MV-4-11 (cell line): ENCODE measurements at places on chromosomes 1 and 21.

GRCh38 chr1:183580281-183580682 lies 10.0 kb downstream of the NCF2 start:
- DNase-seq = peak; percentile 99

DNA sequence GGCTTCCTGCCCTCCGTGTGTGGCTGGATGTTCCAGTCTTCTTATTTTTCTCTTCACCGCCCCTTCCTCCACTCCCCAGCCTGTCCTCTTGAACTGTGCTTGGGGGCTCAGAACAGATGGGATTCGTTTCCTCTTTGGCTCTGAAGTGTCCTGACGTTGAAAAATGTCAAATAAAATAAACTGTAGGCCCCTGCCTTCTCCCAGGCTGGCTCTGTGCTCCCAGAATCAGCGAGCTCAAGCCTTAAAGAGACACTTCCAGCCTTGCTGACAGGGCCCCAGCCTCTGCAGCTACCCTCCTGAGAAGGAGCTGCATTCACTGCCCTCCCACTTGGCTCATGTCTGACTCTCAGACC lies 104.2 kb upstream of the IPO9 start:
- DNase-seq = peak; percentile 37

DNA sequence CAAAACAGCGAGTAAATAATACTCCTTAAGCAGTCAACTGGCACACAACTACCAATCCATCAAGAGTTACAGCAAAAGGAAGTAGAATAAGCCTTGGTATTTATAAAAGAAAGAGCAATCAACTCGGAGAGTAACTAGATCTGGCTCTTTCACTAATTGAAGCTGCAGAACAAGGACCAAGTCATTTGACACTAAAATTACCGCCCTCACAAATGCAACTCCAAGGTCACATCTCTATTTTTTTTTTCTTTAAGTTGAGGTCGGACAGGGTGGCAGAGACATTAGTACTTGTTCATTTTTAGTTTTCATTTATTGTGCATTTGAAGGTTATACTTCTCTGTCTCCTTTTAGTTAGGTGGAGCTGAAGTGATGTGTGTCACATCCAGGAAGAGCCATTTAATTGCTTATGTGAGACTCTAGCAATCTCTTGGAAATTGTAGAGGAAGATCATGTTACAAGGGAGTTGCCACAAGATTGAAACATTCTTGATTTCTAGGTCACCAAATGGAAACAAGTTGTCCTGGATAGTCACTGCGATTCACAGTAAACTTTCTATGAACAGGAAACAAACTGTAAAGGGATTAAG lies 138.1 kb upstream of the ADAMTS5 start:
- DNase-seq = no peak

DNA sequence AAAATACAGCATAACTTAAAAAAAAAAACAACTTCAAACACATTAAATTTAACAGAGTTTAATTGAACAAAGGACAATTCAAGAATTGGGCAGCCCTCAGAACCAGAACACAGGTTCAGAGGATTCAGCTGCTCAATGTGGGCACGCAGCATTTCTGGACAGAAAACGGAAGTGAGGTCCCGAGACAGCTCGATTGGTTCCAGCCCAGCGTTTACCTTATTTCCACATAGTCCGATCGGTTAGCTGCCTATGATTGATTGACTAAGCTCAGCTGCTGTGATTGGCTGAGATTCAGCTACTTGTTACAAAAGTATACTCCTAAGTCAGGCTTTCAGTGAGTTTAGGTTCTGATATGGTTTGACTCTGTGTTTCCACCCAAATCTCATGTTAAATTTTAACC lies 33.3 kb downstream of the ZP4 start:
- DNase-seq = no peak

DNA sequence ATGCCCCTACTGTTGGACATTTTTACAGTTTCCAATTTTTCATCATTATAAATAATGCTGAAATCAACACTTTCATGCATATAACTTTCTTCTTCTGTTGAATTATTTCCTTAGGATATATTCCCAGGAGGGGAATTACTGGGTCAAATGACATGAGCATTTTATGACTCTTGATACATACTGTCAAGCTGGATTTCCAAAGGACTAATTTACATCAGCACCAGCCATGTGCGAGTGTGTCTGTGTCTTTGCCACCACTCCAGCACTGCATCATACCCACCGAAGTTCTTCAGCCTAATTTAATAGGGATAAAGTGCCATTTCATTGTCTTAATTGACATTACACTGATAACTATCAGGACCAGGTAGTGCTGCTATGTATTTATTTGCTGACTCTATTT lies 146.7 kb downstream of the CSMD2 start:
- DNase-seq = no peak

- no peak for DNase-seq
These were observed 136.3 kb downstream of the GPR52 start for GRCh38 chr1:174584071-174584470.

- no peak for DNase-seq
These were observed 56.5 kb downstream of the CTH start for GRCh38 chr1:70467531-70467930.

- no peak for DNase-seq
These were observed 954 bp downstream of the MYOG start for GRCh38 chr1:203084588-203085527.

GRCh38 chr1:16236511-16237342 lies at the start of gene CPLANE2:
TSS of gene CPLANE2 (minus strand) at chr1:16237183. CDS start at chr1:16236742, 441 bp downstream.
- DNase-seq = peak; percentile 78

- no peak for DNase-seq
These were observed 12.3 kb downstream of the MYSM1 start for GRCh38 chr1:58687516-58687915.

DNA sequence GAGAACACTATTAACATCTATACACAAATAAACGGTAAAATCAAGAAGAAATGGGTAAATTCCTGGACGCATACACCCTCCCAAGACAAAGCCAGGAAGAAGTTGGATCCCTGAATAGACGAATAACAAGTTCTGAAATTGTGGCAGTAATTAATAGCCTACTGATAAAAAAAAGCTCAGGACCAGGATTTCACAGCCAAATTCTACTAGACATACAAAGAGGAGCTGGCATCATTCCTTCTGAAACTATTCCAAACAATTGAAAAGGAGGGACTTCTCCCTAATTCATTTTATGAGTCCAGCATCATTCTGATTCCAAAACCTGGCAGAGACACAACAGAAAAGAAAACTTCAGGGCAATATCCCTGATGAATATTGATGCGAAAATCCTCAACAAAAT lies 70.7 kb upstream of the FMO3 start:
- DNase-seq = no peak

DNA sequence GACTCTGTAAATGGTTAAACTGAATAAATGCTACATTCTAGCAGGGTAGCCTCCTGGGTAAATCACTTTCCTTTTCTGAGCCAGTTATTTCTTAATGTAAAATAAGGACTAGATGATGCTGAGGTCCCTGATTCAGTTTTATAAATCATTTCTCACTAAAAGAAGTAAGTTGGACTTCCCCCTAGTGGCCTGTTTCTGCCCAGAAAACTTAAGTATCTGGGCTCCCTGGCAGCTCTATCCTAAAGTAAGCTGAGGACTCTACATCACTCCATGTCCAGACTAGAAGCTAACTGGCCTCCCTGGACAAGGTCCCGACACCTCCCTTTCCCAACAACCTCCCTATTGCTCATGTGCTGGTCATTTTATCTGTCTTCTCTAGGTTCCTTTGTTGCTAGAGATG lies 3.0 kb downstream of the GPN2 start:
- peak; percentile 22 for DNase-seq

DNA sequence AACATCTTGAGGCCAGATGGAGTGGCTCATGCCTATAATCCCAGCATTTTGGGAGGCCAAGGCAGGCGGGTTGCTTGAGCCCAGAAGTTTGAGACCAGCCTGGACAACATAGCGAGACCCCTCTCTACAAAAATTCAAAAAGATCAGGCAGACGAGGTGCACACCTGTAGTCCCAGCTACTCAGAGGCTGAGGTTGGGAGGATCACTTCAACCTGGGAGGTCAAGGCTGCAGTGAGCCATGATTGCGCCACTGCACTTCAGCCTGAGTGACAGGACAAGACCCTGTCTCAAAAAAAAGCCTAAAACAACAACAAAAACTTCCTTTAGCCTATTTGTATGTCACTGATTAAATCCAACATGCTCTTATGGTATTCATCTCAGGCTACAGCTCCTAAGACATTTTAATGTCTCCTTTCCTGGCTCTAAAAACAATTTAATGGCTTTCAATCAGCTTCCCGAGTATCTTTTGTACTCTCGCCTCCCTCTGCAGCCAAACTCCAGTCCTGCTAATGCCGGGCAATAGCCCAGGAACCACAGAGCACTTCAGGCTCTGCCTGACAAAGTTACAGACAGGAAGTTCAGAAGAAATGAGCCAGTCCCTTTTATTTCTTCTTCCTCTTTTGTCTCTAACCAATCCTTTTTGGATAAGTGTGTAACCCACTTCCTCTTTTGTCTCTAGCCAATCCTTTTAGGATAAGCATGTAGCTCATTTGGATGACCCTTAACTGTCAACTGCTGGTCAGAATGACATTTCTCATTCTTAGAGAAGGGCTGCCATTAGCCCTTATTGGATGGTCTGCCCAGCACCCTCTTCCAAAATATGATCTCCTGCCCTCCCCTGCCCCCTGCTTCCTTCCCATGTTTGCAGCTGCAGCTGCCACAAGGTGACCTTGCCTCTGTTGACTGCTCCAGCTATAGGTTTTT lies 6.6 kb upstream of the DOP1B start:
- DNase-seq = peak; percentile 99

GRCh38 chr1:30527511-30528140 lies 195.8 kb downstream of the MATN1 start:
- DNase-seq = no peak

DNA sequence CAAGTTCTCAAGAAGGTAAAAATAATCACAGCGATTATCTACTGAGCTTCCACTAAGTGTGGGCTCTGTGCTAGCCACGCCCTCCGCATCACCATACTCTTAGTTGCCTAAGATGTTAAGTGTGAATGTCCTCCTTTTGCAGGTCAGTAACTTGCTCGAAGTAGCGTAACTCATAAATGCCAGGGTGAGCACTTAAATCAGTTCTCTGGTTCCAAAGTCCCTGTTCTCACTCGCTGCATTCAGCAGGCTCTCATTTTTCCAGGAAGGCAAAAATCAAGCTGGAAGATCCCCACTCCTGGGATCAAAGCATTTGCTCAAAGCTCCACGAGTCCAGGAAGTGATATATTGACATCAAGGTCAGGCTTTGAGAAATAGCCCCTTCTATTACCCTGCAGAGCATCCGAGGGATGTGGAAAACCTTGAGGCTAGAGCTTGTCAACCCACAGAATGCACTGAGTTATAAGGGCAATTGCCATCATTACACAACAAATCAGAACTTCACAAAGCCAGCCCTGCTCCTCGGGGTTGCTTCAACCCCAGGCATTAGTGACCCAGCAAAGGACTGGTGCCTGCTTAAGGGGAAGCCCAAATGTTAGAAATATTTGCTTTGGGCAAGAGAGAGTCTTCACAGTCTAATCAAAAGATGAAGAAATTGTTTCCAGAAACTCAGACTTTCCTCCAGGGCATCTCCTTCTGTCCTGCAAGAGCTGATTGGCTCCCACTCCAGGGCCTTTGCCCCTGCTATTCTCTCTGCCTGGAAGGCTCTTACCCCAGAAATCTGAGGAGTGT lies 19.5 kb downstream of the SLC30A1 start:
- DNase-seq = no peak

- no peak for DNase-seq
These were observed 7.2 kb upstream of the SLX9 start for GRCh38 chr21:44932408-44933181.

DNA sequence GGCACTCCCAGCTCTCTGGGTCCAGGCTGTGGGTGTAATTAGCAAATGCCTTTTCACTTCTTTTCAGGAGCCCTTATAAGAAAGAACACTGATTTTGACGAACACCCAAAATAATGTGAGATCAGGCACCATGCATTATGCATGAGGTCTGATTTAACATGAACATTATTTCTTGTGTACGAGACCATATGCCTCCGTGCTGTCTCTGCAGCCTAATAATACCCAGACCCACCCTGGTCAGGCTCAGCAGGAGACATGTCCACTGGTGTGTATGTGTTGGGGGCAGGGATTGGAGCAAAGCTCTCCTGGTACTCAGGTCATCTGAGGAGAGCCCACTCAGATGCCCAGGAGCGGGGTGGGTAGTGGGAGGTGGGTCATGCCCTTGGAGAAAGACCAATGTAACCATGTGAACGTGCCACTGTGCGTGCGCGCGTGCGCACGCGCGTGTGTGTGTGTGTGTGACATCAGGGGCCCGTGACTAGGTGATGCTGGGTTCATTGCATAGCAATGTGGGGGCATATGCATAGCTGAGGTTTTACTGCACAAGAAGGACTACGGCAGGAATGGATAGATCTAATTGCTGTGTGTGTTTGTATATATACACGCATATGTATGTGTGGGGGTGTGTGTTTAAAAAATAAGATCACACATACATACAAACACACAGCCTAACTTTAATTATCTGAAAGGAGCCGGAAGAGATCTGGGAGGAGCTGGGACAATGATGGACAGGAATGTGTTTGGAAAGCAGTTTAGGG lies 7.1 kb downstream of the POU3F1 start:
- no peak for DNase-seq

DNA sequence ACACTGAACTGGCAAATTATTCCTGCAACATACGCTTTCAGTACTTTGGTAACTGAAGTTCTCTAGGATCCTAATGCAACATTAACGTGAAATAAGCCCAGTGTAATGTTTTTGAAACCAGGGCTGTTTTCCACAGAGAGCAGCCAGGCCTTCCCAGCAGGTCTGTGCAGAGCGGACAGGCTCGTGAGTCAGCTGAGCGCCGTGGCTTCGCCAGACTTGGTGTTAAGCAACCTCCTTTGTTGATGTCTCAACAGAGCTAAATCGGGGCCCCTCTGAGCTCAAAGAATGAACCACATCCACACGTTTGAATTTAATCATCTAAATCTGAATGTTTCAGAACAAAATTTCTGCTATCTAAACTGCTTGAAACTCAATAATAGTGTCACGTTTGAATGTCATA lies 181.8 kb upstream of the FMN2 start:
- peak; percentile 91 for DNase-seq

GRCh38 chr21:35046263-35046624 lies 2.9 kb downstream of the RUNX1 start:
- peak; percentile 57 for DNase-seq

GRCh38 chr1:229726061-229726460 lies 100.0 kb downstream of the URB2 start:
- no peak for DNase-seq

DNA sequence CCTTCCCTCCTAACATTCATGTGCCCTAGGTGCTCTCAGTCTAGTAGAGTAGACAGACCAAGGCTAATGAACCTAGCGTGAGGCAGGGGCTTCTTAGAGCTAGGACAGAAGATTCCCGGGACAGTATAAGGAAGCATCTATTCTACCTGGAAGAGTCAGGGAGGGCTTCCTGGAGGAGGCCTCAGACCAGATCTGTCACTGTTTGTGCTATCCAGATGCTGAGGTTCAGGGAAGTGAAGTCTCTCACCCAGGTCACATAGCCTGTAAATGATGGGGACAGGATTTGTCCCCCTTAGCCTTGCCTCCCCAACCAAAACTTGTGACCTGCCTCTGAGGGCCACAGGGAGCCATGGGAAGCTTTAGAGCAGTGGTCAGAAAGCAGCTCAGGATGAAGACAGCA lies 20.7 kb downstream of the ACTL8 start:
- no peak for DNase-seq

DNA sequence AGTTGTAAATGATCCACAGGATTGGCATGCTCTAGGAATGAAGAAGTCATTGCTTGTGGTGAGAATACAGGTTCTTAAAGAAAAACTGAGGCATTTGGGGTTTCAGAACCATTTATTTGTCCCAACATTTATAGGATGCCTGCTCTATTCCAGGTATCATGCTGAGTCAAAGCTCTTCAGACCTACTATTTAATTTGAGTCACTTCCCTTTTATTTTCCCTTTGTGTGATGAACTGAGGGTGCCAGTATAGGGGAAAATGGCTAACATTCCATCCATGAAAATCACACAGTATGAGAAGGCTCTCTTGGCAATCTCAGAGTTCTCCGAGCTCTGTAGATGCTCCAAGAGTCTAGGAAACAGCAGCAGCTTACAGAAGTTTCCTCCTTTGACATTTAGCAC lies 110.4 kb downstream of the RNF220 start:
- DNase-seq = no peak
